ENCODE measurements at places on chromosomes 5 and 9.

DNA sequence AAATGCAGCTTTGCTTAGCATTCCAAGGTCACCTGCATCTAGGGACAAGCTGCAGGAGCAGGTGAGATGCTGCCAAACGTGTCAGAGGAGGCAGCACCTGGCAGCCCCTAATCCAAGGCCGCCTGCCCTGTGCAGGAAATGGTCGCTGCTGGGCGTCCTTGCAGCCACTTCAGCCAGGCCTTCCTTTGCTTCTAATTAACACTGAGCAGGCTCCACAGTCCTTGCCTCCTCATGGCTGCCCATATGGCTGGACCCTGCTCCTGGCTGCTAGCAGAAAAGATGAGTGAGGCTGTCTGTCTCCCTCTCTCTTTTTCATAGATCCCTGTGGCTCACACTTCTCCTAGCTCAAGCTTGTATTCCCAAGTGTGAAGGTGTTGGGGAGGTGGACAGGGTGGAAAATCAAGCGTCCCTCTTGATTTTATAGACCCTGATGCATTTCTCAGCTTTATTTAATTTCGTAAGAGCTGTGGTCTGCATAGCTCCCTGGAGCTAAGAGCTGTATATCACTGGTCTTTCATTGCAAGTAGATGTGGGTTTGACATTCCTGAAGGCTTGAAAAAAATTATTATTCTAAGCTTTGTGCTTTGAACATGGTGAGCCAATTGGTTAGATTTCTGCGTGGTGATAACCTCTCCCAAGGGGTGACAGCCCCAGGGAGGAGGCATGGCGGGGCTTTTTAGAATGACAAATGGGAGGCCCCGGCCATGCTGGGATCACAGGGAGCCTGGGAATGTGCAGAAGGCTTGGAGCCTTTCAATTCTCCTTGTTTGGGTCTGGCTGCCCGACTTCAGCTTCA lies 193.8 kb downstream of the SLIT3 start:
- no peak for DNase-seq

GRCh38 chr9:19754921-19755320 lies 33.9 kb downstream of the SLC24A2 start:
- DNase-seq, result no peak

DNA sequence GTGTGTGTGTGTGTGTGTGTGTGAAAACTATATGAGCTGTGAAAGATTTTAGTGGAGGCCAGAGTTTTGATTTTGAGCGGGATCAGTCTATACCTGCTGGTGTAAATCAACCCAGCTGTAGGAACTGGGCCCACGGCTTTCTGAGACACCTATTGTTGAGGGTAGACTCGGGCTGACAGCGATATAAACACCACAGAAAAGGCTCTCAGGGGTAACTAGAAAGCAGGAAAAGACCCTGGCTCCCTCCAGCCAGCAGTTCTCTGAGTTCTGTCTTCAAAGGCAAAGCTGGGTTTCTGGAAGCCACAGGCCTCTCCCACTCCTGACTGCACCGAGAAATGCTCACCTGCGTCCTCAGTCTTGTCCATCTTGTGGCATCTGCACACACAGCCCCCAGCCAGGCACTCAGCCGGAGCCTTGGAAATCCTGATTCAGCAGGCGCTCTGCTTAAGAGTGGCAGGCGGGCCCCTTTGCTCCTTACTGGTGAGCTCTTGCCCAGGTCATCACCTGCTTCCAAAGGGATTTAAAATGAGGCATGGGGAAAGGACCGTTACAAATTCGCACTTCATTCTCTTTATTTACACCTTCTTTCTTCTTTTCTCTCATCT lies 223.3 kb downstream of the NDUFS4 start:
- DNase-seq, result no peak

DNA sequence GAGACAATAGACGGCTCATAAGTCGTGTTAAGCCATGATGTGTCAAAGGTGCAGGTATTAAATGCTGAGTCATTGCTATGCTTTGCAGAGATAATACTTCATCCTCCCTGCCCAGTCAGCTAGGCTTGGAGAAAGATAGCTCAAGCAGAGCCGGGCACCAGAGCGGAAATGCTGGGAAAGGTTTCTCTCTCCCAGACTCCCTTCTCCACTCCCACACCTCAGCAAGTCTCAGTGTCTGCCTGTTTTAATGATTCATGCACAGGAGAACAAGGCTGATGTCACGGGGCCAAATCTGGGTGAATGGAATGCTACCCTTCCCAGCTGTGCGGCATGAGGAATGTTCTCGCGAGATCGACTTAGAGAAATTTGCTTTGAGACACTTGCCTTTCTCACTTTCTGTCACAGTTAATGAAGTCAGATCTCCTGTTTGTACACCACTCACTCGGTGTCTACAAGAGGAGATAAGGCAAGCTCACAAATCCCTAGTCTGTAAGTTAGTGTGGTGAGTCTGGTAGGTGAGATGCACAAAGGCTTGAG lies 204.4 kb downstream of the EFNA5 start:
- no peak for DNase-seq

DNA sequence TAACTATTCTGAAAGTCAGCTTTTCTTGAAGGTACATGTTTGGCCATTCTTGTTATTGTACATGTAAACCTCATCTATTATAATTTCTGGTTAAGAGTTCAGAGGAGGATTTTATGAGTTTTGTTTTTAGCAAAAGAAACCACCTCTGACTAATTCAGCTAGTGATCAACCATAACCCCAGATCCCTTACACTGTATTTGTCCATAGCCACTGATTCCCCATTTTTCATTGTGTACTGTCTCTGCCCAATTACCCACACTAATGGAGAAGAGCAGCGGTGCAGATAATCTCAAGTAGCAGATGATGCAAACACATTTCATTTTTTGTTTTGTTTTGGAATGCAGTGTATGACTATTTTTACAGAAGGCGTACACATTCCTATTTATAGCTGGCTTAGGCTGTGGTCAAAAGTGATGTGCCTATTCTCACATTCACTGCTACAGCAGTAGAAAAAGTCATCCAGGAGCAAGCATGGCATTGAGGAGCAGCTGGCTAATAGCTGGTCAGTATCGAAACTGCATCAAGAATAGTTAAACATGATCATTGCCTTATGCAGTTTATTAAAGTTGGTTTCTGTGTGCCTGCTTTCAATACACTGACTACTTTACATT lies 988.3 kb downstream of the DTWD2 start:
- no peak for DNase-seq

DNA sequence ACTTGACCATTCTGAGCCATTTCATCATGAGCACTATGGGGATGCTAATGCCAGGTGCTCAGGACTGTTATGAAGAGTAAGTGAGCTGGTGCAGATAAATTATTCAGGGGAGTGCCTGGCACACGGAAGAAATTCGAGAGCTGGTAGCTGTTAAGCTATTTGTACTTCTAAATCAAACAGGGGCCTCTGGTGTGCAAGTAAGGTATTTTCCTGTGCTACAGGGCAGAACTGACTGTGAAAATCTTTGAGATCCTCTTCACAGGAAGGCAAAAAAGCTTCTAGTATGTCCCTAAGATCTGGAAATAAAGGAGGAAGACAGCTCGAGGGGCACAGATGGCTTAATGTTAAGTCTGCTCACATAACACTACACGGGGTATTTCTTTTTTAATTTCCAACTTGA lies 106.3 kb upstream of the SPOCK1 start:
- DNase-seq, result no peak

DNA sequence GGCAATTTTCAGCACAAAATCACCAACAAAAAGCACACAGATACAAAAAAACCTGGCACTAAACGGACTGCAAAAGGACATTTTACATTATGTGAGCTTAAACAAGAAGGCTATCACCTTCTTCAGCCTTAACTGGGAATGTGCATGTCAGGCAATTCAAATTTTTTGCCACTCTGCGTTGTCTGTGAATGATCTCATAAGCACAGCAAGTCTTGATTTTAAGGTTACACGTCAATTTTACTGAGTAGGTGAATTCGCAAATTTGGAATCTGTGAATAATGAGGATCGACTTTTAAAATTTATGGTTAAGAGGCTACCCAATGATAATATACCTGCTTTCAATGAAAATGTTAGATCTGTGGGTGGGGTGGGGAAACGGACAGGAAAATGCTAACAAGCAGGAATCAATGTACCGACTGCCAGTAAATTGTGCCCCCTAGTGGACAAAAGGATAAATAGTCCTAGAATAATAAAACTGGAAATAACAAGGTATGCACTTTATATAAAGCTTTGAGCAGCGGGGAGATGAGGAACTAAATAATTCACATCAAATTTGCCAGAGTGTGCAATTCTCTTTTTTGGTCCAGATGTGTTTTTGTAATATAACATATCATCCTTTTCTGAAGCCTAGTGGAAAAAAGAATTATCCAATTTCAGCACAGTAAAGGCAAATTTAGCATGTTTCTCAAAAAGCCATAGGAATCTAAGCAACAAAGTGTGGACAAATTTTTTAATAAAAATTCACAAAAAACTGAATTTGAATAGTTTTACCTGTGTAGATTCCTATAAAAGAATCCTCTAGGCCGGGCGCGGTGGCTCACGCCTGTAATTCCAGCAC lies 20.5 kb downstream of the EQTN start:
- DNase-seq, result no peak

- DNase-seq, result no peak
Observed at GRCh38 chr5:147426640-147427327, 83.1 kb downstream of the DPYSL3 start.

GRCh38 chr9:109304347-109304746 lies 16.5 kb downstream of the EPB41L4B start:
- no peak for DNase-seq

DNA sequence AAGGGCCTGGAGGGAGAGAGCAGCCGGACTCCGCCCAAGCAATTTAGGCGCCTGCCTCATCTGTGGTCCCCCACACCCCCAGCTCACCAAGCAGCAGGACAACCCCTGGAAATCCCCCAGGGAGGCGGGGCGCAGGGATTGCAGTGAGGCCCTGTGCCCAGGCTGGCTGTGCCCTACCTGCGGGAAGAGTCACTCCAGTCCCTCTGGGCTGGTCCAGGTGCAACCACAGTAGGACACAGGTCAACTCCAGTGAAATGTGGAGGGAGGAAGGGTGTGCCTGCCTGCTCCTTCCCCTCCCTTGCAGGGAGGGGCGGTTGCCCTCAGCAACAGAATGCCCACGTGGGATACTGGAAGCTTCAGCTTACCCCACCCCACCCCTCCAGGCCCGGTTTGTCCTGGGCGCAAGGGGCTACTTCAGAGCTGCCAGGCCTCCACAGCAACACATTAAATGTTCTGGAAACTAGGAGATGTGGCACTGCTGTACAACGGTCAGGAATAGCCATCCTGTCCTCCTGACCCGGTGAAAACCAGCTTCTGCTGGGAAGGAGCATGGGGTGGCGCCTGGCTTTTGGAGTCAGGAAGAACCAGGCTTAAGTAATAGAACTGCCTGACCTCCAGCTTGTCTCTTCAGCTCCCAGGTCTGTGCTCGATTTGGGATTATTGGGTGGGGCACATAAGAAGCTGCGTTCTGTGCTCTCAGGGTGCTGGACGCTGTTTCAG lies 22.5 kb downstream of the ABO start:
- no peak for DNase-seq

DNA sequence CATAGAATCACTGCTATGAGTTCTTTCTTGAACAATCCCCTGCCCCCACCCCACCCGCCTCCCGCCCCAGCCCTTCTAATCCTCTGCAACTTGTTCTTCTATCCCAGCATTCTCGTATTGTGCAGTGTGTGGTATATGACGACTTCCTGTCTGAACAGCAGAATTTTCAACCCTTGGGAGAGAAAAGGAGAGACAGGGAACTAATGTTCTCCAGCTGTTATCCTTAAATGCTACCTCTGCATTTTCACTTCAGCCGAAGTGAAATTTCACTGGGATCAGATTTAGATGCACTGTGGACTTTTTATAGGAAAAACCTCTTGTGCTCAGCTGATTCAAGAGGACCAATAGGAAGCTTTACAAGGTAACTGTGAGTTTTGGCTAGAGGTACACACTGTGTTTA lies 2.2 kb downstream of the FBXL7 start:
- no peak for DNase-seq

Measured in effector CD4-positive, alpha-beta T cell (primary cell).